ENCODE measurements at places on chromosomes 12 and 14.

DNA sequence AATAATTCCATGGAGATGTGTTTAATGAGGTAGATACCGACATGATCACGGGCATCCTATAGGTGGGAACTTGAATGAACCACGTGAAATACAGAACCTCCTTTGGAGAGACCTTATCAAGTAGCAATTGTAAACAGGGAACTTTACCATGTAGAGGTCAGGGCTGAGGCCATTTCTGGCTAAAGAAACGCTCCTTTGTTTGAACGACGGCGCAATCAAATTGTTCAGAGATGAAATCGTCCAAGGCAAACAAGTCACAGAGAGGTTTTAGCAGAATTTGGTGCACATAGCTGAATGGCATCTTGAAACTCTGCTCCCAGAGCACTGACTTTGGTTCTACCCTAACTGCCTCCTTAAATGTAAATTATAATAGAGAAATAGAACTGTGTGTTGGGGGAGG, 9.8 kb downstream of the PRIMA1 start:
- no peaks in the 10 kb centered on the region for H3K36me3 ChIP-seq
- H3K4me3 ChIP-seq: no peak overlapping the region
- DNase-seq: no peak
- no peaks in the 10 kb centered on the region for H3K4me1 ChIP-seq

DNA sequence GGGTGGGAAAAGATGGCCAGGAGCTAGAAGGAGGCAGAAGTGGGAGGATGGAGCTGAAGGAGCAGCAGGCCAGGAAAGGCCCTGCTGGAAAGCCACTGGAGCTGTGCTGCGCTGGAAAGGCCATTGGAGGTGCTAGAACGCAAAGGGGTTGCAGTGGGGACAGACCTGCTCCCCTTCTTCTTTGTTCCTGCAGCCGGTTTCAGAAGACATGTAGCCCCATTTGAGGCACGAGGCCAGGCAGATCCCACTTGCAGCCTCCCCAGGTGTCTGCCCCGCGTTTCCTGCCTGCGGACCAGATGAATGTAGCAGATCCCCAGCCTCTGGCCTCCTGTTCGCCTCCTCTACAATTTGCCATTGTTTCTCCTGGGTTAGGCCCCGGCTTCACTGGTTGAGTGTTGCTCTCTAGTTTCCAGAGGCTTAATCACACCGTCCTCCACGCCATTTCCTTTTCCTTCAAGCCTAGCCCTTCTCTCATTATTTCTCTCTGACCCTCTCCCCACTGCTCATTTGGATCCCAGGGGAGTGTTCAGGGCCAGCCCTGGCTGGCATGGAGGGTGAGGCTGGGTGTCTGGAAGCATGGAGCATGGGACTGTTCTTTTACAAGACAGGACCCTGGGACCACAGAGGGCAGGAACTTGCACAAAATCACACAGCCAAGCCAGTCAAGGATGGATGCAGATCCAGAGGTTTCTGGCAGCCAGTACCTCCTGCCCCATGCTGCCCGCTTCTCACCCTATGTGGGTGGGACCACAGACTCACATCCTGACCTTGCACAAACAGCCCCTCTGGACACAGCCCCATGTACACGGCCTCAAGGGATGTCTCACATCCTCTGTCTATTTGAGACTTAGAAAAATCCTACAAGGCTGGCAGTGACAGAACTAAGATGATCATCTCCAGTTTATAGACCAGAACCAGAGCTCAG, 2.3 kb upstream of the GPR162 start:
- H3K27ac ChIP-seq: no peak overlapping the region
- H3K27me3 ChIP-seq: peaks cover 20% of the 10 kb centered on the region
- DNase-seq: no peak
- H3K4me1 ChIP-seq: no peaks in the 10 kb centered on the region
- no peaks in the 10 kb centered on the region for H3K36me3 ChIP-seq
- no peak overlapping the region for H3K4me3 ChIP-seq

DNA sequence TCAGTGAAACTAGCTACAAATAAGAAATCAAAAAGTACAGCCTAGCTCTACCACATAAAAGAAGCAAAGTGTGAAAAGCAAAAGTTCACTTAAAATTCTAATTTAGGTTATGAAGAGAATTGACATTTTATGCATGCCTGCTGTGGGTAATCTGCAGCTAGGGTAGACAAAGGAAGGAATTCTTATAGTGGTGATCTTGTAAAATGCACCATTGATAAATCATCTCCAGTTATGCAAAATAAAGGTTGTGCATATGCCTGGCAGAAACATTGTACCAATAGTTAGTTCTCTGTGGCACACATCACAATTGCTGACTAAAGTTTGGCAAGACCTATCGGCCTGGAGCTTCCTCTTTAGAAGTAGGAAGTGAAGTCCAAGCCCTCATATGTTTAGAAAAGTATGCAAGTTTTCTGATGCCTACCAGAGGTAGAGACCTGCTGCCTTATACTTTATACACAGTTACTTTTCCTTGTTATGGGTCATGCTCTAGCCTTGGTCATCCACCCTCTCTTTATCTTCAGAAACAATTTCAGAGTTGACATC, 78.3 kb downstream of the TSHR start:
- no peak for DNase-seq
- H3K27ac ChIP-seq: no peak overlapping the region
- H3K36me3 ChIP-seq: no peaks in the 10 kb centered on the region
- peaks cover 3% of the 10 kb centered on the region for H3K27me3 ChIP-seq

DNA sequence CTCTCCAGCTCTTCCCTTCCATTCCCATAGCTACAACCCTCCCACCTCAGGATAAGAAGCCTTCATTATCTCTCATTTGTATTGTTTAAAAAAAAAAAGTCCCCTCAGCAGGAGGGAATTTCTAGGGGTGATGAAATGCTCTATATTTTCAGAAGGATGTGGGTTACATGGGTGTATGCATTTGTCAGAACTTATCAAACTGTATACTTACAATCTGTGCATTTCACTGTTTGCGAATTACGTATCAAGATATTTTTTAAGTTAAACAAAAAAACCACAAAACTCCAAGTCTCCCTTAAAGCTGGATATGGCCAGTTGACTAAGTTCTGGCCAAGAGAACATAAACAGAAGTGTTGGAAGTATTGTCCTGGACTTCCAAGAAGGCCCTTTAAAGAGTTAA, 2.0 kb upstream of the FKBP11 start:
- H3K4me1 ChIP-seq: no peaks in the 10 kb centered on the region
- no peak overlapping the region for H3K4me3 ChIP-seq
- peaks cover 45% of the 10 kb centered on the region for H3K36me3 ChIP-seq
- H3K27me3 ChIP-seq: no peaks in the 10 kb centered on the region
- no peak for DNase-seq

GRCh38 chr12:119669744-119670472, 2.0 kb downstream of the PRKAB1 start:
- H3K36me3 ChIP-seq: peaks cover 47% of the 10 kb centered on the region
- H3K27me3 ChIP-seq: no peaks in the 10 kb centered on the region
- H3K27ac ChIP-seq: peak overlapping the region; percentile 90
- H3K4me1 ChIP-seq: peaks cover 8% of the 10 kb centered on the region
- no peak overlapping the region for H3K4me3 ChIP-seq

GRCh38 chr14:104521816-104522745, 57.5 kb upstream of the C14orf180 start:
- no peak overlapping the region for H3K27ac ChIP-seq
- no peaks in the 10 kb centered on the region for H3K4me1 ChIP-seq
- no peak for DNase-seq
- no peaks in the 10 kb centered on the region for H3K36me3 ChIP-seq
- no peaks in the 10 kb centered on the region for H3K27me3 ChIP-seq

DNA sequence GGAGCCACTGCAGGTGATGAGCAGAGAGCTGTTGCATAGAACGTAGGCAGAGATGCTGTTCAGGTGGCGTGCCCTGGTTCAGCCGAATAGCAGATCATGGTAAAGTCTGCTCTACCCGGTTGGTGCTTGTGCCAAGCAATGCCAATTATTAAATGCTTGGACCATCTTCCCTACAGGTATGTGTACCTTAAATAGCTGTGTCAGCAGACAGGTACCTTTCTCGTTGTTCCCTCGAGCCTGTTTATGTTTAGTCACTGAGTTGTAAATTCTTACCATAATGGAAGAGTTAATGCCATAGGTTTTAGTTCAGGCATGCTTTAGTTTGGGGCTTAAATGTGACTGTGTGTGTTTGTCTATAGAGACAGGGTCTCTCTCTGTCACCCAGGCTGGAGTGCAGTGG, 112.5 kb upstream of the CPM start:
- DNase-seq: no peak
- no peak overlapping the region for H3K27ac ChIP-seq
- H3K27me3 ChIP-seq: no peaks in the 10 kb centered on the region
- peaks cover 5% of the 10 kb centered on the region for H3K4me1 ChIP-seq
- no peak overlapping the region for H3K4me3 ChIP-seq

- H3K4me1 ChIP-seq: no peaks in the 10 kb centered on the region
- no peaks in the 10 kb centered on the region for H3K27me3 ChIP-seq
- DNase-seq: no peak
- peaks cover 89% of the 10 kb centered on the region for H3K36me3 ChIP-seq
- H3K4me3 ChIP-seq: no peak overlapping the region
Measured at GRCh38 chr12:123643911-123644310, 10.3 kb downstream of the GTF2H3 start.

DNA sequence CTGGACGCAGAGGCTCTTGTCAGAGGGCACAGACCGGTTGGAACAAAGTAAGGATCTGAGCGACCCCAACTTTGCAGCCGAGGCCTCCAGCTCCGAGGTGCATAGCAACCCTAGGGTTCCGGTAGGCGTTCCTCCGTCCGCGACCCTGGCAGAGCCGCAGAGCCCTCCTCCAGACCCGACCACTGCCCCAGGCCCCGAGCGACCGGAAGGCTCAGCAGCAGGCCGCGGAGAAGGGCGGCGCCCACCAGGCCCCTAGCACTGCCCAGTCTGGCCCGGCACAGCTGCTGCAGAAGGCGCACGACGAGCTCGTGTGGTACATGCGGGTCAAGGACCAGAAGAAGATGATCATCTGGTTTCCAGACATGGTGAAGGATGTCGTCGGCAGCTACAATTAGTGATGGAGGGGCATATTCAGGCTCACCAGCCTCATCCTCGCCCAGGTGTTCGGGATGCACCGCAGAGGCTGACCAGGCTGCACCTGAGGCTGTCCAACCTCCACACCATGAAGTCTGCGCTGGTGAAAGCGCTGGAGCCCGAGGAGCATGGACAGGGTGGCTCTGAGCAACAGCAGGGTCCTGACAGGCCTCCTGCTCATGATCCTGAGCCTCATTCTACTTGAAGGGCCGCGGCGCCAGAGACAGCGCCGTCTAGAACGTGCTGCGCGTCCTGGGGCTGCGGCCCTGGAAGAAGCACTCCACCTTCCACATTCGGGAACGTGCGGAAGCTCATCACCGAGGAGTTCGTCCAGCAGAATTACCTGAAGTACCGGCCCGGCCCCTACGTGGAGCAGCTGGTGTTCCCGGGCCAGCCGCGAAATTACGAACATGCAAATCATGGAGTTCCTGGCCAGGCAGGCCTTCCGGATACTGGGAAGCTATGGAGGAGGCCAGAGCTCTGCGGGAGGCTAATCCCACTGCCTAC, 24.5 kb downstream of the CAPS2 start:
- no peak overlapping the region for H3K4me3 ChIP-seq
- H3K36me3 ChIP-seq: no peaks in the 10 kb centered on the region
- H3K27ac ChIP-seq: no peak overlapping the region
- no peaks in the 10 kb centered on the region for H3K4me1 ChIP-seq
- H3K27me3 ChIP-seq: no peaks in the 10 kb centered on the region

DNA sequence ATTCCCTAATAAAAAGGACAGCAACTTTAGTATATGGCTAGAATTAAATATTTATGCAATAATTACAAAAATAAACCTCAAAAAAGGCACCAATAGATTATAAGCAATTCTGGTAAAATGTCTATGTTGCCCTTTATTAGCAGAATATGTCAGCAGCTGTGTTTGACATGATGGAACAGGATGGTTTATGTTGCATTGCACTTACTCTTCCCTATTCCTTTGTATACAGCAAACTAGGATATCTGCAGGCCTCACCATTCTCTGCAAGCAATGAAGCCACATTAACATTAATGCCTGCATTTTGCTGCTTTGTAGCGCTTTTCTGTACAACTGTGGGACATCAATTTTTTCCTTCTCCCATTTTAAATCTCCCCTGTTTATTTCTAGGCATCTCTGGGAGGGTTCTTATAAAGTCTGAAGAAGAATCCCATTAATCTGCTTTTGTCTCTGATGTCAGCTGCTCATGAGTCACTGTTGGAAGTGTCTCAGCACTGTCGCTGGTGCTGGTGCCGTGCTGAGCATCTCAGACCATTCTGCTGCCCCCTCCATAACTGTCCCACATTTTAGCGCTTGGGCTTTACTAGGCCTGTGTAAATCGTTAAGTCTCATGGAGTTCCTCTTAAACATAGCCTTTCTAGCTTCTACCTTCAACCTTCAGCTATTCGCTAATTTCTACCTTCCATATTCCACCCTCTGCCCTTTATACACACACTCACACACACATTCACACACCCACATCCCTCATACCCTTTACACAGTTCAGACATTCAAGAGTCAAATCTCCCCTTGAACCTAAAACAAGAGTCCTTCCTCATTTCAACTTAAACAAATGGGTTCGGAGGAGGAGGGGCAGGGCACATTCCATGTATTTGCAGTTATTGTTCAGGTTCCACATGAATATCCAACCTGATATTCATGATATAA, 64.4 kb upstream of the TRHDE start:
- H3K27me3 ChIP-seq: peaks cover 6% of the 10 kb centered on the region
- no peak for DNase-seq
- H3K4me1 ChIP-seq: no peaks in the 10 kb centered on the region
- H3K36me3 ChIP-seq: no peaks in the 10 kb centered on the region
- H3K4me3 ChIP-seq: no peak overlapping the region

DNA sequence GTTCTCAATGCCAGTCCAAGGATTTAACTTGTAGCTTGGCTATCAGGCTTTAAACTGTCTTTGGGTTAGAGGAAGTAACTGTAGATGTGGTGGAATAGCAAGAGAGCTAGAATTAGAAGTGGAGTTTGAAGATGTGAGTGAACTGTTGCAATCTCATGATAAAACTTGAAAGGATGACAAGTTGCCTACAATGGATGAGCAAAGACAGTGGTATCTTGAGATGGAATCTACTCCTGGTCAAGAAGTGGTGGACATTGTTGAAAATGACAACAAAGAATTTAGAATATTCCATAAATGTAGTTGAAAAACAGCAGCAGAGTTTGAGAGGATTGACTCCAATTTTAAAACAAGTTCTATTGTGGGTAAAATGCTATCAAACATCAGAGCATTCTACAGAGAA, 199.0 kb downstream of the DUSP6 start:
- H3K4me1 ChIP-seq: peaks cover 17% of the 10 kb centered on the region
- DNase-seq: no peak
- H3K27ac ChIP-seq: no peak overlapping the region

- H3K27ac ChIP-seq: no peak overlapping the region
- DNase-seq: no peak
- H3K27me3 ChIP-seq: peaks cover 14% of the 10 kb centered on the region
- H3K4me1 ChIP-seq: peaks cover 2% of the 10 kb centered on the region
Measured at GRCh38 chr14:105080161-105080560, 14.9 kb upstream of the GPR132 start.

DNA sequence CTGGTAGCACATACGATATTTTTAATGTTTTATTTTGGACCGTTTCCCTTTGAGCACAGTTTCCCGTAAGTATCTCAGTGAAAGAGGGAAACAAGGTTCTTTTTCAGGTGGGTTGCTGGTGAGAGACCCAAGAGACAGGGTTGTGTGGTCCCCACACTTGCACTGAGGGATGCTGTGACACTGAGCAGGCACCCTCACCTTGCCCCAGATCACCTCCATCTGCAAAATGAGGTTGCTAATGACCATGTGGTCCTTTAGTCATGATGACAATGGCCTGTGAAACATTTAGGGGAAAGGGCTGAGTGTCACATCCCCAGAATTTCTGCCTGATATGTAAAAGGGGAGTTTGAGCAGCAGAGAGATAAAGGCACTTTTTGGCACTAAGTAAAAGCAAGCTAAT, 4.3 kb downstream of the CCND2 start:
- no peak overlapping the region for H3K4me3 ChIP-seq
- H3K36me3 ChIP-seq: peaks cover 88% of the 10 kb centered on the region
- H3K27ac ChIP-seq: peak overlapping the region; percentile 89
- H3K4me1 ChIP-seq: peaks cover 34% of the 10 kb centered on the region

Data from RWPE2 (cell line).